HepG2 (cell line): ENCODE measurements at places on chromosomes 6 and 20.

GRCh38 chr20:22501034-22501433, 83.3 kb downstream of the FOXA2 start:
- DNase-seq, result no peak

DNA sequence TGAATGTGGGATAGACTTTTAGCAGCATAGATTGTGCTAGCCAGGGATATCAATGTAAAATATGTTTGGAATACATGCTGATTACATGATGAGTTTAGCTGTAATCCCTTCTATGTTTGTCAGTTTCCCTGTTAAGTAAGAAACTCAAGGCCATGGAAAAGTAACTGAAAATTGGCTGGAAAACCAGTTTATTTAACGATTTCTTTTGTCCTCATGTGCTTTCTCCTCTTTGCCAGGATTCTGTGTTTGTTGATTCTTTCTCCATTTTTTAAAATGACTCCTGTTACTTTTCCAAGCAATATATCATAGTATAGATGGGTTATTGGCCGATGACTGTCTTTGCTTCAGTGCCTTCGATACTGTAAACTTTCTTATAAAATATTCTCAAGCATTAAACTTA, 87.5 kb downstream of the SAMD5 start:
- DNase-seq, result no peak

DNA sequence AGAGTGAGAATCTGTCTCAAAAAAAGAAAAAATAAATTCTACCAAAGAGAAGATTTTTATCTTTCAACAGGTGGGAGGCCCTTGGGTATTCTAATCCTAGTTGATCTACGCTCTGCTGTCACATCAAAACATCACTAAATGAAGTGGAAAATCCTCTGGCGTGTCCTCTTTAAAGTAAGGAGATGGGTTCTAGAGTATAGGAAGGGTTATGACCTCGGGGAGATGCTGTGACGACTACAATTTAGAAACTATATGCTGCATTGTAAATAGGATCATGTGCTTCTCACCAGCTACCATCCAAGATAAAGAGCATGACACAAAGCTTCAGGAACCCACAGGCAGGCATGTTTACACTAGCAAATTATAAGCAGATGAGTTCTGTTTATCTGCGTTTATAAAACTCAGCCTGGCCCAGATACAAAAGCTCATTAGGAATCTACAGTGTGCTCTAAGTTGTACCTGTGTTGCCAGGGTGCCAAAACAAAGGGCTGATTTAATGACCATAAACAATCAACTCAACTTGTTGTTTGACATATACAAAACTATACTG, 197.1 kb upstream of the PLN start:
- DNase-seq, result no peak

- DNase-seq, result no peak
These were observed 1.6 kb upstream of the LY86 start for GRCh38 chr6:6586671-6587526.

DNA sequence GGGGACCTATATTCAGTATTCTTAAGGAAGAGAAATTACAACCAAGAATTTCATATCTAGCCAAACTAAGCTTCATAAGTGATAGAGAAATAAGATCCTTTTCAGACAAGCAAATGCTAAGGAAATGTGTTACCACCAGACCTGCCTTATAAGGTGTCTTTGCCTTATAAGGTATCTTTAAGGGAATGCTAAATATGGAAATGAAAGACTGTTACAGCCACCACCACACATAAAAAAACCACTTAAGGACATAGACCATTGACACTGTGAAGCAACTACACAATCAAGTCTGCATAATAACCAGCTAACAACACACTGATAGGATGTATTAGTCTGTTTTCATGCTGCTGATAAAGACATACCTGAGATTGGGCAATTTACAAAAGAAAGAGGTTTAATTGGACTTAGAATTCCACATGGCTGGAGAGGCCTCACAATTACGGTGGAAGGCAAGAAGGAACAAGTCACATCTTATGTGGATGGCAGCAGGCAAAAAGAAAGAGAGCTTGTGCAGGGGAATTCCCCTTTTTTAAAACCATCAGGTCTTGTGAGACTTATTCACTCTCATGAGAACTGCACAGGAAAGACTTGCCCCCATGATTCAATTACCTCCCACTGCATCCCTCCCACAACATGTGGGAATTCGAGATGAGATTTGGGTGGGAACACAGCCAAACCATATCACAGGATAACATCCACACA, 119.2 kb upstream of the LAMA2 start:
- DNase-seq, result no peak

DNA sequence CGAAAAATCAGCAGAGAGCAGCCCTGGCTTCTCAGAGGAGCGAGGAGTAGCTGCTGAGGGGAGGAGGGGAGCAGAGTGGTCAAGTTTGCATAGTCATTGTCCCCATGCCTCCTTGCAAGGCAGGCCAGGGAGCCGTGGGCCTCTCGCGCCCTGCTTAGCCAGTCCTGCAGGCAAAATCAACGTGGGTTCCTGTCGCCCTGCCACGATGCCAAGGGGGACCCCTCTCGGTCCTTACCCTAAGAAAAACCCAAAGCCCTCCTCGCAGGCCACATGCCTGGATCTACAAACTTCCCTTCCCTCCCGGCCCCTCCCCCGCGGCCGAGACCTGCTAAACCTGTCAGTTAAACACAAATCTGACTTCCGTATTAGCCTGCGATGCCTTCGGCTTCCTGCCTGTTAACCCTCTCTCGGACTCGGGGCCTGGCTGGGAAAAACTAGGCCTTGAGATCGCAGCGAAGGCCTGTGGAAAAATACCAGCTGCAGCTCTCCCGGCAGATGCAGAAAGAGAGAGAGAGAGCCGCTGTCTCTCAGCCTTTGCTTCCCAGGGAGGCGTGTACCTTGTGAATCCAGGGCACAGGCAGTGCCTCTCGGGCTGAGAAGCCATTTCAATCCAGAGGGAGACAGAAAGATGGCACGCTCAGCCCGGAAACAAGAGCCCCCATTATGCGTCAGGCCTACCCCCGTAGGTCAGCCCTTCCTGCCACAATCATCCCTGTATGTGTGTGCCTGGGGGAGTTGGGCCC, 968 bp upstream of the ZMYND8 start:
- DNase-seq, result peak; percentile 100

DNA sequence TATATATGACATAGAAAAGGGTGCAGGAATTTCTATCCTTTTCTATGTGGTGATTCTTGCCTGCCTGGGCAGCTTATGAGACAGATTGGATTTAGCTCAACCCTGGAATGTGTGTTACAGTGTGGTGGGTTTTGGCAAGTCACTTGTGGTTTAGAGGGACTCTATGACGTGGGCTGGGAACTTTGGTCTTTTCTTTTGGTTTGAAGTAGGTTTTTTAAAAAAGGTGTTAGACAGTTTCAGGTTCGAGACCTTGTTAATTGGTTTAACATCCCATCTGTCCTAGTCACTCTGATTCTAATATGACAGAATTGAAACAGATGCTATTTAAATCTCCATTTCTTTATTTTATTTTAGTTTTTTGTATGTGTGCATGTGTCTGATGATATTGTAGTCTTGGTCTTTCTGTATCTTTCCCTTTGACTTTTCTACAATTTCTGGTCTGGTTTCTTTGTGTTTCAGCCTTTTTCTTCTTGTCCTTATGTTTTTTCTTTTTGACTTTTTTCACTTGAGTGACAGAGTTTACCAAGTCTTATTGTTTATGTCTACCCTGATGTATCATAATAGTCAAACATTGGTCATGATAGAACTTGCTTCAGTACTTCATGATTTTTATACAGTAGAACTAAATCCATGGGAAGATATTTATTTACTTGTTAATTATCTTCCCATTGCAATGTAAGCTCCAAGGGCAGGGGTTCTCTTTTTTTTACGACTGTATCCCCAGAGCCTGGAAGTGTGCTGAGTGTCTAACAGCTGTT, 174.3 kb downstream of the CDKAL1 start:
- DNase-seq, result no peak

DNA sequence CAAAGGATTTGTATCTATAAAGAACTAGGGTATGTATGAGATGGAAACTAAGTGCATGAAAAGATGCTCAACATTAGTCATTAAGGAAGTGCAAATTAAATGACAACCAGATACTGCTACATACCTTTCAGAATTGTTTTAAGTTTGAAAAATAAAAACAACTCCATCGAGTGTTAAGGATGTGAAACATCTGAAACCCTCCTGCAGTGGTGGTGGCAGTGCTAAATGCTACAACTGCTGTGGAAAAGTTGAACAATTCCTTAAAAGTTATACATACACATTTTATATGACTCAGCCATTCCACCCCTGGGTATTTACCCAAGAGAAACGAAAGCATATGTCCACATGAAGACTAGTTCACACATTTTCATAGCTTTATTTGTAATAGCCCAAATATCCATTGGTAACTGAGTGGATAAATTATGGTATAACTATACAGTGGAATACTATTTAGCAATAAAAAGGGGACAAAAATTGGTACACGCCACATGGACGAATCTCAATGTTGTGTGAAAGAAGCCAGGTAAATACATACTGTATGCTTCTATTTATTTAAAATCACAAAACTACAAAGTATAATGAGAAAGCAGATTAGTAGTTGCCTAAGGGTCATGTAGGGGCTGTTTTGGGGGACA, 10.6 kb downstream of the ARMH2 start:
- no peak for DNase-seq

- DNase-seq, result no peak
These were observed 4.6 kb upstream of the SLC2A10 start for GRCh38 chr20:46704714-46705377.

- peak; percentile 42 for DNase-seq
These were observed 57.3 kb upstream of the SMIM29 start for GRCh38 chr6:34305982-34306708.

DNA sequence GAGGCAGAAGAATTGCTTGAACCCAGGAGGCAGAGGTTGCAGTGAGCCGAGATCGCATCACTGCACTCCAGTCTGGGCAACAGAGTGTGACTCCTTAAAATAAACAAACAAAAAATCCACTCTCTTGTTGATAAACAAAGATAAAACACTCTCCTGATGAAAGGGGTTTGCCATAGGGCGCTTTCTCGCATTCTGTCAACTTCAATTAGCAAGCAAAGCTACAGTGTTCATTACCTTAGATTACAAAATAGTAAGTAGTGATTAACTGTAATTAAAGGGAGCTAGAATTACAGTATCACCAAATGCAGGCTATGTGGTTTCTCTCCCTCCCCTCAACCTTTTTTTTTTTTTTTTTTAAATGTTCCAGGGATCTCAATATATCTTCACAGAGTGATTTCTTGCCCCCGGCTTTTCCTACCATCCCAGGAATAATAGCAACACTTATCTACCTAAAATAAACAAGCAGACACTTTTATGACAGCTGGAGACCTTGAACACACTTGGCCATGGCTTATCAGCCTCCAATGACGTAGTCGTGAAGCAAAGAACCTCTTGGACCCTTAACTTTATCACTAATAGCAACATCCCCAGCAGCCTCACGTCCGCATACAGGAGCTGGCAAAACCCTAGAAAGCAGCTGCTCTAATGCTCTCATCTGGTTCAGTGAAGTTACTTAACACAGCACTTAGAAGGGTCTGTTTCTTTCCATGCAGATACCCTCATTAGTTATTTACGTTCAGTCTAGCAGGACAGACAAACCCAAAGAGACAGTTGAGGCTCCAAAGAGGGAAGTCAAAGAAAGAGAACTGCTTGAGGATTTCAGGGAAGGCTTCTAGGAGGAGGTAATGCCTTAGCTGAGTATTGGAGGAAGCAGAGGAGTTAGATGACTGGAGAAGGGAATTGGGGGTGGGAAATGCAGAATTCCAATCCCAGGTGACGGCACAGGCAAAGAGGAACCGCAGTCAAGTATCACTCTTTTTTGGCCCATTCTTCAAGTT, 37.9 kb upstream of the NEDD9 start:
- DNase-seq, result peak; percentile 72

DNA sequence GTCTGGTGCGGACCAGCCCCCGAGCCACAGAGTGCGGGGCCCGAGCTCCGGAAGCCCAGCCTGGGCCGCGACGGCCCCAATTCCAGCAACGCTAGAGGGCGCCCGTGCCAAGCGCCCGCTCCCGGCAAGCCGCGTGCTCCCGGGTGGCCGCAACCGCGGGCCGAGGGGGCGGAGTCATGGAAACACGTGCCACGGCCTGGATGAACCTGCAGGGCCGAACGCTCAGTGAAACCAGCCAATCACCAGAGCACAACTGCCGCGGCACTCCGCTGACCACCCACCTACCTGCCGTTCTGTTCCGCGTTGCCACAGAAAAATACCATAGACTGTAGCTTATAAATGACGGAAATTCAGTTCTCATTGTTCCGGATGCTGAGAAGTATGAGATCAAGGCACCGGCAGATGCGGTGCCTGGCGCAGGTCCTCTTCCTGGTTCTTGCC, 85.7 kb upstream of the FOXC1 start:
- no peak for DNase-seq

DNA sequence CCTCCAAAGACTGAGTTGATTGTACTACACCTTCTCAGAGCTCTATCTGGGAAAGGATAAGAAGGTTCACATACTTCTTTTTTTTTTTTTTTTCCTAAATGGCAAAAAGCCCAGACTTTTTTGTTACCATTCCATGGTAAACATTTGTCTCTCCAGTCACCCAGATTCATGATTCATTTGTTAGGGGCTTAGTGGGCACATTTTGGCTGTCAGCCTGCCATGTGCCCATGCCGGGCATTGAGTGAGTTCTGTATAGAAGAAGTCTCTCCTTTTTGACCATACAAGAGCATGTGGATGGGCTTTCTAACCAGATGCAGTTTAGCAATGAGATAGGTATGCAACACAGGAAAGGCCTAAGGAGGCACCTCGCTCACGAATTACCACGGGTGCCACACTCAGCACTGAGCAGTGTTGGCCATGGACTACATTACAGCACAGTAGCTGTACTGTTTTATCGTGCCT, 447.5 kb upstream of the HSF2 start:
- no peak for DNase-seq

DNA sequence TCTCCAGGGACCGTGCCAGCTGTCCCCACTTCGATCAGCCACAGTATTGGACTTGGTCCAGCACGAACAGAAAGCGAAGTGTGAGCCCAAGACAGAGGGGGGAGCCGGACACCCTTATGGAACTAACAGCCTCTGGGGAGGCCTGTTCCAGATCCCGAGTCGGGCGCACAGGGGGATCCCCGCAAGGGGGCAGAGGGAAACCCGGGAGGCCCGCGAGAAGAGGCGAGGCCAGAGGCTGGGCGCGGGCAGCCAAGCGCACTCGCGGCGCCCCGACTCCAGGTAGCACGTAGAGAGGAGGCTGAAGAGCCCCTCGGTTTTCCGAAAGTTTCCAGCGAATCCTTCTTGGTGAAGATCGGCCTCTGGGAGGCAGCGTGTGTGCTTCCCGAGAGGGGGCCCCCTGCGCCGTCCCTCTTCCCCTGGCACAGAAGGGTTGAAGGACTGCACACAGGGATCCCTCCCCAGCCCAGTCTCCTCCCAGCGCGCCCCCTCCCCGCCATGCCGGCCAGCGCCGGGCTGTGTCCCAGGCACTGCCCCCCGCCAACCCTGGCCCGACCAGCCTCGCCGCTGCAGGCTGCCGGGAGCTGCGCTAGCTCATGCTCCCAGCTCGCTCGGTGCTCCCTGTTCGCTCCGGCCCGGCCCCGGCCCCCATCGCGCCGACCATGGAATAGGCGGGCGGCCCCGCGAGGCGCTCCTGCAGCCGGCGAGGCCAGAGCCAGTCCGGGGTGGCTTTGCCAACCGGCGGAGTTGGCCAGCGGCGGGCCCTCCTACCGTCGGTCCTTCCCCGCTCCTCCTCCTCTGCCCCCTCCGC, 577 bp upstream of the SLC24A3 start:
- no peak for DNase-seq

GRCh38 chr20:20289331-20289730, 78.6 kb upstream of the INSM1 start:
- DNase-seq, result no peak

GRCh38 chr6:139472351-139473015, 98.0 kb upstream of the CITED2 start:
- no peak for DNase-seq
